ENCODE measurements at places on chromosomes 16 and 17.

DNA sequence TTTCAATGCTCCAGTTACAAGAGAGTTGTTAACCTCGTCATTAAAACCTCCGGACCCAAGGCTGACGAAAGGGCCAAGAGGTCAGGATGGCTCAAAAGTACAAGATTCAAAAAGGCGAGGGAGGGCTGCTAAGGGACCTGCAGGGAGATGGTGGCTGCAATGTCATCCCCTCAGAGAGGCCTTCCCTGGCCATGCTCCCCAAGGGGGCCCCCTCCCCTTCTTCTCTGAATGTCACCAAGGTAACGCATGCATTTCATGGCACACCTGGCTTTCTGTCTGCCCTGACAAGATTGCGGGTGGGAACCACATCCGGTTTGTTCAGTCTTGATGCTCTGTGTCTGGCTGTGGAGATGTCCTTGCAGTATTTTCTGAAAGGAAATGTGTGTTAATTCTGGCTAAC, 89.9 kb downstream of the C16orf78 start:
- DNase-seq = no peak

DNA sequence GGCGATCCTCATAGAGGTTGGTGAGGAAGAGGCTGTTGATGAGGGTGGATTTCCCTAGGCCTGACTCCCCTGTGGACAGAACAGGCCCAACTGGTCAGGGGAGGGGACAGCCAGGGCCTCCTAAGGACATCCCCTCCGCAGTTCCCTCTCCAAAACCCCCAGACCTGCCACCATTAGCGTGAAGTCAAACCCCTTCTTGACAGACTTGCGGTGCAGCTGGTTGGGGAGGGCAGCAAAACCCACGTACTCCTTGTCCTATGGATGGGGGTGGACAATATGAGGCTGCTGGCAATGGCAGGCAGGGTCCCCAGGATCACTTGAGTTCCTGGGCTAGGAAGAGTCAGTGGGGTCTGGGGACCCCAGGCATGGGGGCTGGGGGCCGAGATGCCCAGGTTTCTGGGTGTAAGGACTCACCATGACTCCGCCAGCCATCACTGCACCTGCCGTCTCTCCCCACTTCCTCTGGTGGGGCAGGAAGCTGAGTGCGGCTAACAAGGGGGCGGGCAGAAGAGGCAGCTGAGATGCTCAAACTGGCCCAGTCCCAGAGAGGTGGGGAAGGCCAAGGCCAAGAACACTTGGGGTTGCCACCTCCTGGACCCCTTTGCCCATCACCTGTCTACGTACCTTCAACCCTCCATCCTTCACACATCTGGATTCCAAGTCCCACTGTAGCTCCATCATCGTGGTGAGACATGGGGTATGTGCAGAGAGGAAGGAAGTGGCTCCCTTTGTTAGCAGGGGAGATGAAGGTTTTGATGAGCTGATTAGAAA, at the start of gene SEPTIN1:
Gene SEPTIN1, minus strand, starts transcription at position 451 of the 771 bp plus-strand sequence. Its CDS starts 19 bp downstream, at position 432.
- peak; percentile 39 for DNase-seq

GRCh38 chr17:59292174-59292523, 39.3 kb upstream of the YPEL2 start:
- no peak for DNase-seq

- no peak for DNase-seq
Measured at GRCh38 chr17:67229109-67229955, 15.7 kb downstream of the HELZ start.

DNA sequence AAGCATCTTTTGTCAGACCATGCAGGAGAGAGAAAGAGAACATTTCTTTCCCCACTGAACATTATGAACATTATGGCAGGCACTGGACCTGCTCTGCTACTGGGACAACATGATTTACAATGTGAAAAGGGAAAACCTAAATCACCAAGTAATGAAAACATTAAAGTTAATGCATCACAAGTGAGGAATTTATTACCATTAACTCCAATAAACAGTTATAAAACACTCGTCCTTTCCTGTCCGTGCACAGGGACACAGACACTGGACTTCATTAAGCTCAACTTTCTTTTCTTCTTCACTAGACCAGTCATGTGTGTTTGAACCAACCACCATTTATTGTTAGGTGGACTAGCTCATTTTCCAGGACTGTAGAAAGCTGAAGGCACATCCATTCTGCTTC, 95.4 kb downstream of the SNX11 start:
- no peak for DNase-seq

DNA sequence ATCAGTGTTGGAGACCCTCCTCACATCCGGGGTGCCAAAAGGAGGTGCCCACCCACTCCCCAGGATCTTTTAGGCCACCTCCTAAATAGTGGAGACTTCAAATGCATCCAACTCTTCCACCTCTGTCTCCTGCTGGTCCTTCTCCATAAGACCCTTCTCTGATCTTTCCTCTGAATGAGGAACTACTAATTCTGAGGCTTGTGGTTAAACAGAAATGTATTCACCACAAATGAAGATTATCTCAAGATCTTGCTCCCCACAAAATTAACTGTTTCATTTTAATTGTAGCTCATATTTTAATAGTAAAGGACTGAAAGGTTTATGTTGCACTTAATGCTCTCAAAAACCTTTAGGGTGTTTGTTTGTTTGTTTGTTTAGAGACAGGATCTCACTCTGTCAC, 34.1 kb downstream of the TLE7 start:
- DNase-seq = no peak

DNA sequence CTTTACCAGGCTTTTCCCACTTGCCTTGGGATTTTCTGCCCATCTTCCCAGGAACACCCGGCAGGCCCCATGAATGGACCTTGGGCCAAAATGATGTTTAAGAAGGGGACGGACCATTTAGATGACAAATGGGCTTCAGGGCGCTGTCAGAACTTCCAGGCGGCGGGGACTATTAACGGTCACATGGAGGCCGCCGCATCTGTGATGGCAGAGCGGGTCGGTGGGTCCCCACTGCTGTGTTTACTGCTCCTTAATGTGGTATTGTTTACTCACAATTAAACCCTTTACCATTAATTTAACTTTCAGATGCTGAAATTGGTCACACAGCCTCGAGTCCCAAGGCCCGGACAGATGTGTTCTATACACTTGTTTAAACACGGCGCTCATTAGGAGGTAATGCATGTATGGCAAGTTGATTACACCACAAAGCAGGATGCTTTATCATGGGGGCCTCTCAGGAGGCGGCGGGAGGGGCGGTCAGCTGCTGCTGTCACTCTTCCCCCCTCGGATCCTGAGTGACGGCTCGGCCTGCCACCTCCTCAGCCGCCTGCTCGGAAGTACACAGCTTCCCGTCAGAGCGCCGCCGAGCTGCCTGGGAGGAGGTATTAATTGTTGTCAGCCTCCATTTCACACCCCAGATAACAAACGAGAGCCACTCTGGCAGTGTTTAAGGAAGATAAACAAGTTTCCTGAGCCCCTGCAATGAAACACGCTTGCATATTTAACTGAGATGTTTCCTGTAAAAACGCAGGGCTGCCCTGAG, 83.9 kb upstream of the IRX3 start:
- DNase-seq = no peak

DNA sequence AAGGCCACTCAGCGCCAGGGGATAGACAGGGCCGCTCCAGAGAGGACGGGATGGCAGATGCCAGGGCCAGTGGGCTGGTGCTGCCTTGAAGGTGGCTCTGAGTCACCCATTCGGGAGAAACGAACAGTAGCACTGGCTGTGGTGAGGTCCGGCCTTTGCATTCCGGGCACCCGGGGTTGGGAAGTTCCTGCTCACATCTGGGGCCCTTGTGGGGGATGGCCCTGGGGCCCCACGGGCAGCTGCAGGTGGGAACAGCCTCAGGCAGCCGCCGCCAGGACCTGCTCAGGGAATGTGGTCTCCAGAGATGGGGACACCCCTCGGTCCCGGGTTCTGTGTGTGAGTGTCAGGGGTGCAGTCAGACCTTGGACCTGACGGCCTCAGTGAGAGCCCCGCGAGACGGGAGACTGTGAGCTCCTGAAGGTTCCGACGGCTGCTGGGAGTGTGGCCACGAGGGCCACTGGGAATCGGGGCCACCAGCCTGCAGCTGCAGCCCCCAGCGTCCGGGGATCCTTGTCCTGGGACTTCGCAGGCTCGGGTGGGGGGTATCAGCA, 1.4 kb downstream of the CBFA2T3 start:
- peak; percentile 15 for DNase-seq

GRCh38 chr16:78025631-78026030, 3.3 kb downstream of the CLEC3A start:
- no peak for DNase-seq

DNA sequence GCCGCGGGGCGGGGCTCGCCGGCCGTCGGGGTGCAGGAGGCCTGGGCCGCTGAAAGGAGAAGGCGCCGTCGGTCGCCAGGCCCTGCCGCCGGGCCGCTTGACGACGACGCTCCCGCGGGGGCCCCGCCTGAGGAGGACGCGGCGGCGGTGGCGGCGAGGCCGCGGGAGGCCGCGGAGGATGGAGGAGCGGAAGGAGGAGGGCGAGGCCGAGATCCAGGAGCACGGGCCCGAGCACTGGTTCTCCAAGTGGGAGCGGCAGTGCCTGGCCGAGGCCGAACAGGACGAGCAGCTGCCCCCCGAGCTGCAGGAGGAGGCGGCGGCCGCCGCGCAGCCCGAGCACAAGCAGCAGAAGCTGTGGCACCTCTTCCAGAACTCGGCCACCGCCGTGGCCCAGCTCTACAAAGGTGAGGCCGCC, 430 bp downstream of the HAPSTR1 start:
- DNase-seq = no peak

DNA sequence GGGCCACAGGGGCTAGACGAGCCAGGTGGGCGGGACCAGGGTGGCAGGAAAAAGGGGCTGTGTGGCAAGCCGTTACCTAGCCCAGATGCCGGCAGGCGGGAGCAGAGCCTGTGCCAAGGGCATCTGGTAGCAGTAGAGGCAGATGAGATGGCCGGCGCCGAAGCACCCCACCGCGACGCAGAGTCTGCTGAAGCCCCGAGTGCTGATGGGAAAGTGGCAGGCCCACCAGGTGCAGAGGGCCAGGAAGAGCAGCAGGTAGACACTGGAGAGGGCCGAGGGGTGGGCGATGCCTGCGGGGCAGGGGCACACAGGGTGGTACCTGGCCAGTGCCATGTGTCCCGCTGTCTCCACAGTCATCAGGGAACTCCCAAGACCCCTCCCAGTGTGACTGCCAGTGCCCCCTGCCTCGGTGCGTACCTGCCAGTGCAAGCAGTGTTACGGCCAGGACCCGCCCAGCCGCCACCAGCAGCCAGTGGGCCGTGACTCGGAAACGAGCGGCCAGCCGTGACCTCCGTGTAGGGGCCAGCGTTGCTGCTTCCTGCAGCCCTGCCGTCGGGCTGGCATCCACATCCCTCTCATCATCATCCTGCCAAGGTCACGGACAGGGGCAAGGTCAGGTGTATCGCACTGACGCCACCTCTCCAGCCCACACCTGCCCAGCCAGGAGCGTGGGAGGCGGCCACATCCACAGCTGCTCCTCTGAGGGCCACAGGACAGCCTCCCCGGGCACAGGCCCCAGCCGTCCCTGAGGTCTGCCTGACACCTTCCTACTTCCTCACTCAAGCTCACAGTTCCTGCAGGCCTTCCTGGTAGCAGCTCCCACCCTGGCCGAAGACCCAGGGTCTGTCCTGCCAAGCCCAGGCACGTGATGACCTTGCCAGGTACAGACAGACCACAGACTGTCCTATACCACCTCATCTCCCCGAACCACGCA, 32.1 kb downstream of the CTU2 start:
- no peak for DNase-seq

GRCh38 chr16:83539736-83540490, 267.9 kb upstream of the HSBP1 start:
- DNase-seq = no peak

DNA sequence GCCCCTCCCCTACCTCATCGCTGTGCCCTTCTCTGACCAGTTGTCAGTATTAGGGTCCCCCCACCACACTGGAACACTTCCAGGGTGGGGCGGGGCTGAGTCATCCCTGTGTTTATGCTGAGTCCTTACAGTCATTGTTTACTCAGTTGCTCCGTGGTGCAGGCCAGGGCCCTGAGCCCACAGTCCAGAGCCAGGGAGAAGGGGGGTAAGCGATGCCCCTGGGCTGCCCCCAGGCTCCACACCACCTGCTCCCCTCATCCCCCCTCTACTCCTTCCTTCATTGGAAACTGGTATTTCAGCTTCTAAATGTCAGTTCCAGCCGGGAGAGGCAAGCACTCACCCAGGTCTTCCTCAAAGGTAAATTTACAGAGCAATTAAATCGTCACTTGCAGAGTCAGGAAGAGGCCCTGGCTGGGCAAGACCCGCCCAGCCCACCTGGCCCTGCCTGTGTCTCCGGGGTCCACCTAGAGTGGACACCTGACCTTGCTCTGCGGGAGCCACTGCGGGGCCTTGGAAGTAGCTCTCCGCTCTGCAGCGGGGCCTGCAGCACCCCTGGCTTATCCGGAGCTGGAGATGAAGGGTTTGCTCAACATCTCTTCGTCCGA, 4.8 kb downstream of the ATP2A3 start:
- no peak for DNase-seq

- DNase-seq = no peak
Measured at GRCh38 chr16:87474017-87474416, 18.8 kb downstream of the ZCCHC14 start.

DNA sequence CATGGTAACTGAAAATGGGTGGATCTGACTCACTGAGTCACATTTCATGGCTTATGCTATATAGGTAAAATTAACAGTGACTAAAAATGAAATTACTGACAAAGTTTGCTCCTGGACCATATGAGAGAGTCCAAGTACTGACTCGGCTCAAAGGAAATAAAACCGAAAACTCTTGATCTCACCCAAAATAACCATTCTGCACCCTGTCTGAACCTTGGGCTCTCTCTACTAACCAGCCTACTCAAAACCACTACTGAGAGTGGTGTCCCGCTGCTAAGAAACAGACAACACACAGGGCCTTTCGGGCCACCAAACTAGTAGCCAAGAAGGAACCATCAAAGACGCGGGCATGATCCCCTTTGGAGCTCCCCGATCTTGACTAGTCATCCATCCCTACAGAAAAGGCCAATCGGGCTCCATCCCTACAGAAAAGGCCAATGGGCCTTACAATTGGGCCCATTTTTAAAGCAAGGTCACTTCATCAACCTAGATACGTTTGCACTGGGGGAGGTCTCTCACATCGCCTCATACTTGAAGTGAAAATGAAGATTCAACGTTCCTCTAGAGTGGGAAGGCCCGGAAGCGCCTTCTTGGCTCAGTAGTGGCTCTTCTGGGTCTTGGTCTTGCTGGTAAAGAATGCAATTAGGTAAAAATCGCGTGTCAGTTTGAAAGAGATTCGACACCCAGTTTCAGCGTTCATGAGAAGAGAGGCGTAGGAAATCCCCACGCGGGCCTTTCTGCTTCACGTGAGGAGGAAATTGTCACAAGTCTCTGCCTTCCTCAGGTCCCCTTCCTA, 720 bp upstream of the ZPBP2 start:
- DNase-seq = no peak

DNA sequence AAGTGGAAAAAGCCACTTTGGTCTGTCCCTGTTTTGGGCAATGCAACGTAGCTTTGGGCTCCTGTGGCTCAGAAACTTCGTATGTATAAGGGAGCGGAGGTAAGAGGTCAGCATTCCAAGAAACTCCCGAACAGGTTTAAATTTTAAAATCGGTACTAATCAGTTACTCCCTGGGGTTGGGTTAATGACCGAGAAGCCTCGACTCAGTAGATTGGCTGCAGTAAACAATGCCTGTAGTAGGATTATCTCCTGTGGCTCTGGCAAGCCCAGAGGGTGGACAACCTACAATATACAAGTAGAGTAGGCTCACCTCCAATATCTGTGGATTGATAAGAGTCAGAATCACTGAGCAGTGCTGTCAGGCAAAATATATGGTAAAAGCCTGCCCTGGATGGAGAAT, 1.6 kb upstream of the GNA13 start:
- no peak for DNase-seq

All from bone marrow (tissue), 2 donors.